ENCODE measurements at places on chromosomes 4 and X.

DNA sequence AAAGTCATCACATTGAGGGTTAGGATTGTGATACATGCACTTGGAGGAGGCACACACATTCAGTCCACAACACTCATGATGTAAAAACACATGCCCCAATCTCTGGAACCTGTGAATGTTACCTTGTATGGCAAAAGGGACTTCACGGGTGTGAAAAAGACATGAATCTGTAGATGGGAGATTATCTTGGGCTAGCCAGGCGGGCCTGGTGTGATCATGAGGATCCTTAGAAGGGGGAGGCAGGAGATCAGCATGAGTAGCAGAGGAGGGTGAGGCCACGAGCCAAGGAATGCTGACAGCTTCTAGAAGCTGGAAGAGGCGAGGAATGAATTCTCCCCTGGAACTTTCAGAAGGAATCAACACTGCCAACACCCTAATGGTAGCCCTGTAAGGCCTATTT, 77.5 kb upstream of the ENPP6 start:
- DNase-seq = no peak

DNA sequence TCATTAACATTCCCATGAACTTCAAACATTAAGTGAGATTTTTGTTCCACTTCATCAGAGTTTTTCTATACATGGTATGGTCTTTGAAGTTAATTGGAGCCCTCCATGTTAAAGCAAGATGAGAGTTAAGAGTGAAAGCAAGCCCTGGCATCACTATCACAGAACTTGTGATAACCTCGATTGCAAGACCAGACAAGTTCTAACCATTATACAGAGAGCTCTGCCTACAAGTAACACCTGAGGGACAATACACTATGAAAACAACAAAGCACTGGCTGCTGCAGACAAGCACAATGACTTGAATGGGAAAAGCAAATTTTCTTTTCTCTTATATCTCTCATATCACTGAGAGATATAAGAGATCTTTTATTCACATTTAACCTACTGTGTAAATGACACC, 126.6 kb upstream of the GYPA start:
- DNase-seq = no peak

- no peak for DNase-seq
Observed at GRCh38 chrX:12570859-12571501, 220.2 kb upstream of the PRPS2 start.

DNA sequence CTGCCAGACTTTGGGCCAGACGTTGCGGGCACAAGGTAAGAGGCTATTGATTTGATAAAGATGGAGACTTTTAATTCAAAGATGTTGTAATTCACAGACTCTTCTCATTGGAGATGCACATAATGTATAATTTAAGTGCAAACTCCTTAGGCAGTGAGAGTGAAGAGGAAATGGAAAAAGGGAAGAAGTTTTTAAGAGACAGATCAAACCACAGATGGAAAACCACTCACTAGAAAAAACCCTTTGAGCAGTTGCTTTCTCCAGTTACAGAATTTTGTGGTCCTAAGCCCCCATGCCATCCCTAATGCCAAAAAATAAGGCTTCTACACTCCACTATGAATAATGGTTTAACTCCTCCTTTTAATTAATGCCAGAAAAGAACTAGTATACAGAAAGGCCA, 977.1 kb upstream of the PRKX start:
- DNase-seq = no peak

DNA sequence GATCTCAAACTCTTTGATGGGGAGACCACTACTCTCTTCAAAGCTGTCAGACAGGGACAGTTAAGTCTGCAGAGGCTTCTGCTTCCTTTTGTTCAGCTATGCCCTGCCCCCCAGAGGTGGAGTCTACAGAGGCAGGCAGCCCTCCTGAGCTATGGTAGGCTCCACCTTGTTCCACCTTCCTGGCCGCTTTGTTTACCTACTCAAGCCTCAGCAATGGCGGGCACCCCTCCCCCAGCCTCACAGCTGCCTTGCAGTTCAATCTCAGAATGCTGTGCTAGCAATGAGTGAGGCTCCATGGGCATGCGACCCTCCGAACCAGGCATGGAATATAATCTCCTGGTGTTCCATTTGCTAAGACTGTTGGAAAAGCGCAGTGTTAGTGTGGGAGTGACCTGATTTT, 42.1 kb upstream of the UGT2B10 start:
- DNase-seq = no peak

DNA sequence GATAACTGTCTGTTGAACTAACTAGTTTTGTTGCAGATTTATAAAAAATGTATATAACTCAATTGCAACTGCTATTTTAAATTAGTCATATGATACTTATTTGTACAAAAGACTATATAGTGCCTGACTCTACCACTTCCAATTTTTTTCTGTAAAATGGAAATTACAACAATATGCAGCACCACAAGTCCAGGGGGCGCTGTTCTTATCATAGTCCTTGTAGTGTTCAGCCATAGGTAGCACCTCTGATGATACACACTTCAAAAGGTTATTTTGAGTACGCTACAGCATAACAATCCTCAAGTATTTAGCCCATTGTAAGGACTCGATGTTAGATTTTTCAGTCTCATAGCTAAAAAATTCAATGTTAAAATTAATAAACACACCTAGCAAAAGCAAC, 174.9 kb downstream of the CORIN start:
- no peak for DNase-seq

GRCh38 chrX:95218976-95219375, 1465.7 kb upstream of the DIAPH2 start:
- no peak for DNase-seq

DNA sequence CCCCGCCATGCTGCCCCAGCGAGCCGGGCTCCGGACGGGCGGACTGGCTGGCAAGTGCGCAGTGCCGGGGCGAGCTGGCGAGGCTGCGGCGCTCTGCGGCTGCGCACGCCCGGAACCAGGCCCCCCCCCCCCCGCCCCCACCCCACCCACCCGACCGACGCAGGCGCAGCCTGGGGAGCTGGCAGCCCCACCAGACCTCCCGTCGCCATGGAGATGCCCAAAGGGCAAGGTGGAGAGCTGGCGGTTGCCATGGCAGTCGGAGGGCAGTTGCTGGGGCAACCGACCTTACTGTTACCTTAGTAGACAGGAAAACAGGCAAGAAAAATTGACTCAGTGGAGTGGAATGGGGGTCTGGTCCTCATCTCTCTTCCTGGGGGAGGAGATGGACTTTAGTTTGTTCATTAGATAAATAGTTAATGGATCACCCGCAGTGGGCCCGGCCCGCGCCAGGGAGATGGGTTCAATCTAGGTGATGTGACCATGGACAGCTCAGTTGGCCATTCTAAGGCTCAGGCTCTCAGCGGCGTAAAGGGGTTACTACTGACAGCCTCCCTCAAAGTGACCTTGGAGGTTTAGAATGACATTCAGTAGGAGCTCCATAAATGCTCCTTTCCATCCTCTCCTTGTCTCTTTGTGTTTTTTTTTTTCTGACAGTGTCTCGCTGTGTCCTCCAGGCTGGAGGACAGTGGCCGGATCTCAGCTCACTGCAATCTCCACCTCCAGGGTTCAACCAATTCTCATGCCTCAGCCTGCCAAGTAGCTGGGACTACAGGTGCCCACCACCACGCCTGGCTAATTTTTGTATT, at the start of gene PCSK1N:
Gene PCSK1N, minus strand, starts transcription at position 87 of the 806 bp plus-strand sequence. Its CDS starts 78 bp downstream, at position 9.
- DNase-seq = no peak

Measured in activated CD8-positive, alpha-beta memory T cell treated with anti-CD3 and anti-CD28 coated beads for 1 hour (primary cell).